ENCODE measurements at places on chromosomes 12 and 14.

GRCh38 chr12:46403719-46404070 lies 31.1 kb upstream of the SLC38A2 start:
- no peak for DNase-seq

DNA sequence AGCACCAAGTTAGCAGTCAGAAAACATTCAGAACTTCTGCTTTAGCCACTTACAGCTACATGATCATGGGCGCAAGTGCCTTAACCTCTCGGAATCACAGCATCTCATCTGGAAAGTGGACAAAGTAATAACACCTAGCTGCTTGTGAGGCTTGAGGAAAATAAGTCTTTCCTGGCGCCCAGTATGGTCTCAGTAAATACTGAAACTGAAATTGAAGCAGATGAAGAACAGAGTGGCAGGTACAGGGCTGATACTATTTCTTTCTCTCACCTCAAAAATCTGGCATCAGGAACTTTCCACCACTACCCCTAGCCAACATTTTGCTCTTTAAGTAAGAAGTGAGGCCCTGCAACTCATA lies 129.7 kb upstream of the FUT8 start:
- DNase-seq, result no peak

- no peak for DNase-seq
These were observed 335.1 kb upstream of the OR4E1 start for GRCh38 chr14:22008766-22009165.

GRCh38 chr12:1819571-1819970 lies 794 bp upstream of the LRTM2 start:
- DNase-seq, result no peak

- DNase-seq, result peak; percentile 39
These were observed 633 bp downstream of the STX2 start for GRCh38 chr12:130838284-130838950.

DNA sequence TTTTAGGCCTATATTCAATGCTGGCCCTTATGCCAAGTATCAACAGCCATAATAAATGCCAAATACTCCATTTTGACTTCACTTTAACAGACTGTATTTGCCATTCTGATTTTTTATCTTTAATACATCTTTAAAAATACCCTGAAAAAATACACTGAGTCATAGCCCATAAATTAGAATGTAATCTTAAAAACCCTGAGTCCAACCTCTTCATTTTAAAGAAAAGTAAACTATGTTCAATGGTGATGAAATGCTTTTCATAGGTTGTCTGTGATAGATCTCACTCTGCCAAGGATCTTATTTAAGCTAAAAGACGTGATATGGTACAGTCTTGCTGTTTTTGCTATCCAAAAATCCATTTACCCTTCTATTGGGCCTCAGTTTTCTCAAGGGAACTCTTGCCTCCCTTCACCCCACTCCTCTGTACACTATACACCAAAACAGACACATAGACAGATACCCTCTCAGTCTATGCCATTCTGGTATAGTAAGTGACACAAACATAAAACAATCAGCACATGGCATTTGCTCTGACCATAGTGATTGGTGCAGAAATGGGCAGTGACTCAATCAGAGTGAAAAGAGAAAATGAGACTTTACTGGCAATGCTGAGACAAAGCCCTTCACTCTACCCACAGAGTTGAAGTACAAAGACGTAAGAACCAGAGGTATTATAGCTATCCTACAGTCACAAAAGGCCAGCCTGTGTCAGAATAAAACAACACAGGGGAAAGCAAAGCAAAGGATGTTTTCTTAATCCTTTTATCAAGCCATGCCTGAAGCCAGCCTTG lies 49.1 kb downstream of the BTG1 start:
- DNase-seq, result no peak

GRCh38 chr12:50240096-50240791 lies 43.1 kb downstream of the LIMA1 start:
- no peak for DNase-seq

- no peak for DNase-seq
These were observed 170.5 kb downstream of the PIK3C2G start for GRCh38 chr12:18431771-18432170.

GRCh38 chr14:54443981-54444380 lies 2.8 kb upstream of the CNIH1 start:
- DNase-seq, result no peak

DNA sequence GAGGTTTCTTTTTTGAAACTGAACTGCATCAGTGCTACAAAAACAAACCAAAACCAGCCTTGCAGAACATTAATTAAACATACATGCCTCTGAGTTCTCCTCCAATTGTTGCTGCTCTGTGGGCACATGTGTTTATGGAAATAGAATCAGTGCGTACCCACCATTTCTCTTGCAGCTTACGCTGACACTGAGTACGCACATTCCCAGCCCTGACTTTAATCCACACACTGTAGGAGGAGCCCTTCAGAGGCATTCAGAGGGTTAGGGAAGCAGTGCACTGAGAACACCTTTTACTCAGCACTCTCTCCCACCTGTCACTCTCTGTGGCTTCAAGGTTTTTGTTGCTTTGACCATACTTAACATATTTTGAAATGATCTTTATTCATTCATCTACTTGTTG lies 250.5 kb upstream of the PWP1 start:
- no peak for DNase-seq

DNA sequence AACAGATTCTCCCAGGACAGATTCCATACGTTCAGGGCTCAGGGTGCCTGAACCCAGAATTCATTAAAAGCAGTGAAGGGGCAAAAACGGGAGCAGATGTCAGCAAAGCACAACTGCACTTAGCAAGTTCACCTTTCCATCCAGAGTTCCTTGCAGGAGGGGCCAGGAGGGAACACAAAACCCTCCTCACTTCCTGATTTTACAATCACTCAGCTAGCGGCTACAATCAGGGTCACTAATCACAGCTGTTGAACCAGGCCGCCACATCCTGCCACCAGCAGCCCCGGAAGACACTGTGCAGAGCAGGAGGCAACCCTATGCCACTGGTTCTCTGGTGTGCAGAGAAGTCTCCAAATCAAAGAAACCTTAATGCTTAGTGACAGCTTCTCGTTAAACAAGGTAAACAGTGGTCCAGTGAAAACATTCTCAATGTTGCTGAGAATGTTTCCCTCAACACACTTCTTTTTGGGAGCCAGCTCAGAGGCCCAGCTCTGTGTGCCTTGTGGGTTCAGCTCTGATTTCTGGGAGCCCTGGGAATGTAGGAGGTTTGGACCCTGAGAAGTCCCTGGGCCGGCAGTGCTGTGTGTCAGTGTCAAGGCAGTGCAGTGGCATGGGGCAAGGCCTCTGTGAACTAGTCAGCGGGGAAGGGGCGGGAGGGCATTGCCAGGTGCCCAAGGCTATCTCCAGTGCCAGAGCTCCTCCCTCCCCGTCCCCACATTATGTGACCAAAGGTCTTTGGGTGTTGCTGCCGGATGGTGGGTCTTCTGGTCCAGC lies 54.5 kb downstream of the VCPKMT start:
- DNase-seq, result no peak

DNA sequence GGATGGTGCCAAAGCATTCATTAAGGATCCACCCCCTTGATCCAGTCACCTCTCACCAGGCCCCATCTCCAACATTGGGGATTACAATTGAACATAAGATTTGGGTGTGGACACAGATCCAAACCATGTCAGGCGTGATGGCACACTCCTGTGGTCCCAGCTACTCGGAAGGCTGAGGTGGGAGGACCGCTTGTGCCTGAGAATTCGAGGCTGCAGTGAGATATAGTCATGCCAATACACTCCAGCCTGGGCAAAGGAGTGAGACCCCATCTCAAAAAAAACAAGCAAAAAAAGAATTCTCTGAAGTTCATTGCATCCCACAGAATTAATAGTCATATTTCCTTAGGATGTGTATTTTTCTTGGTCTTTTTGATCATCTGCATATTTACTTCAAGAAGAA lies 34.9 kb downstream of the ZDHHC17 start:
- DNase-seq, result no peak

Measured in AG20443 (cell line).